Myocyte (in vitro differentiated cells): ENCODE measurements at places on chromosomes 2 and 18.

GRCh38 chr2:44348400-44348799 lies 12.9 kb downstream of the PREPL start:
- no peak for DNase-seq

GRCh38 chr2:218983263-218983933 lies 1.6 kb downstream of the FEV start:
- no peak for DNase-seq

- peak; percentile 73 for DNase-seq
These were observed 64.2 kb downstream of the SCG2 start for GRCh38 chr2:223537651-223538601.

GRCh38 chr18:36328385-36328858 lies 30.9 kb downstream of the FHOD3 start:
- DNase-seq: no peak

- no peak for DNase-seq
These were observed 309.8 kb downstream of the ERBB4 start for GRCh38 chr2:212228743-212229171.

DNA sequence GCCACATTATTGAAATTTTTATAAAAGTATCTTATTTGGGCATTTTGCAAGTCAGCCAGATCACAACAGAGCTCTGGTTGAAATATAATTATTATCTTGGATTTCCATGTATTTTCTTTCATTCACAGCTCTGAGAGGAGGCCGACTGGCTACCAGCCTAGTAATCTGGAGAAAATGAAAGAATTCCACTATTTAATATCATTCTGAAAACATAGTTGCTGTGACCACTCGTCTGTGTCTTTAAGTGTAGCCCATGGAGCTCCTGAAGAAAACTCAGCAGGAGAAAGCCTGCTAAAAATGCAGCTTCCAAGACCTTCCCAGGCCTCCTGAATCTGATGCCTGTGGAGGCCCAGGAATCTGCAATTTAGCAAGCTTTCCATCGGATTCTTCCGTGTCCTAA lies 114.7 kb downstream of the SH3BP4 start:
- DNase-seq: no peak

- no peak for DNase-seq
These were observed 12.0 kb upstream of the GALNT14 start for GRCh38 chr2:31150120-31150670.

- DNase-seq: no peak
These were observed 85.1 kb upstream of the HAAO start for GRCh38 chr2:42877511-42877910.

DNA sequence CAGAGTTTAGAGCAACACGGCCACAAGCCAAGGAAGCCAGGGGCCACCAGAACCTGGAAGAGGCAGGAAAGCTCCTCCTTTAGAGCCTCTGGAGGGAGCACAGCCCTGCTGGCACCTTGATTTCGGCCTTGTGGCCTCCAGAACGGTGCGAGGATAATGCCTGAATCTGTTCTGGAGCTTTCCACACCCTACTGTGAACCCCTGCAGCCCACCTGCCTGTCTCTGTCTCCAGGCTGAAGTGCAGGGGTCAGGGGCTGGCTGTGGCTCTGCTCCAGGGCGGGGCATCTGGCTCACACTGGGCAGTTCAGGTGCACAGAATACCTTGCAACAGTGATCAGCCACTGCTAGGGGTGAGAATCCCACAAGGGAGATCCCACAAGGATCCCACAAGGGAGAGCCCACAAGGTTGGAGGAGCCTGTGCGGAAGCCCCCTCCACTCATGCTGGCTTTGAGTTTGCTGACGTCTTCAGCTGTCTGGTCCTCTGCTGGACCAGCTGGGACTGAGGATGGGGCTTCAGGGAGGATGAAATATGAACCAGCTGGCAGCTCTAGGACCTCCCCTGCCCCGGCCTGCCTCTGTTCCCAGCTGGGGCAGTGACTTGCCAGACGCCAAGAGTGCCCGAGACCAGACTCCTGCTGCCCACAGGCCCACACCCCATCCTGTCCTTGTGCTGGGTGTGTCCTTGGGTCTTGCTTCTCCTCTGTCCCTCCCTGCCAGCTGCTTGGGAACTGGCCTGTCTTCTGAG lies 56.4 kb upstream of the OTOS start:
- DNase-seq: peak; percentile 86

GRCh38 chr2:32553829-32554432 lies 73.9 kb upstream of the TTC27 start:
- DNase-seq: peak; percentile 26

DNA sequence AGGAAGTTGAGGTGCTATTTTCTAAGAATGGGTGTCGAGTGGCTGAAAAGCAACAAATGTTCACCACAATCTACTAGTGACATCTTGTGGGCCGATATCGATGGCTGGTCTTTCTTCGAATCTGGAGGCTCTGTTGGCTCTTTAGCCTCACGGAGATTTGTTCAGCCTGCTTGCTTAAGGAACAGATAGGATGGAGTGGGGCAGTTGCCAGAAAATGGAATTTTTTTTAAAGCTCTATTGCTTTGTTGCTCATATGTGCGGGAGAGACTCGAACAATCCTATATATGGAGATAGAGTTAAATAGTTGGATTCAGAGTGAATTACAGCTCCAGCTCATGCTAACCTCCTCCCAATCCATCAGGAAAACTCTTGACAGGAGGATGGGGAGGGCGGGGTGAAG lies 70.9 kb upstream of the LYPD6B start:
- peak; percentile 7 for DNase-seq

DNA sequence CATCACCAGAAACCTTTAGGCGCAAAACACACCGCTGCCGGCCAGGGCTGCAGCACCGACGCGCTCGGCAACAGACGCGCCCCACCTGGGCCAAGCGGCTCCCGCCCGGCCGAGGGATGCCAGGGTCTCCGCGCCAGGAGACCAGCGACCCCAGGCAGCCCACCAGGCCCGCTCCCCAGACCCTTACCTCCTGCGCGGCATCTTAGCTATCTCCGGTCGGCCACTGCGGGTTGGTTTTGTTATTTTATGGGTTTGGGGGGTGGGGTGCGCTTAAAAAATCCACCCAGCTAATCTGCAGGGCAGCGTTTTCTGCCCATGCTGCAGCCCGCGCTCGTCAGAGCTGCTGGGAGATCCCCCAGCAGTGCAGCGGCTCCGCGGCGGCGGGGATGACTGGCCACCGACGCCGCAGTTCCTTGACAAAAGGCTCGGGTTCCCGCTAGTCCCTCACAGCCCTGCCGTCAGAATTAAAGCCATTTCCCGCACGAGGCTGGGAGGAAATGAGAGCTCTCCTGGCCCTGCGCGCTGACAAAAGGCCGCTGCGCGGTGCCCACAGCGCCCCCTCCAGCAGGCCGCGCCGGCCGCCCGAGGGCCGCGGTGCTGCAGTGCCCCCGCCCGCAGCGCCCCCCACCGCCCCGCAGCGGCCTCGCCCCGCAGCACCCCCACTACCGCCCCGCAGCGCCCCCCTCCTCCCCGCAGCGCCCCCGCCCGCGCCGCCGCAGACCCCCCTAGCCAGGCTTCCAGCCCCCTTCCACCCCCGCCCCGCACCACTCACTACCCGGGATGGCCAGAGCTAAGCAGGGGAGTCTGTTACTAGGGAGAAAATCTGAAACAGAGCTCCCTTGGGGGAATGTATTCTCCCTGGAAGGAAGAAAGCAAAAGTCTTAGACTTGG lies at the start of gene ADD2:
Gene ADD2, minus strand, starts transcription at position 502 of the 891 bp plus-strand sequence. CDS start 61,792 bp downstream, outside the sequence.
- DNase-seq: no peak

DNA sequence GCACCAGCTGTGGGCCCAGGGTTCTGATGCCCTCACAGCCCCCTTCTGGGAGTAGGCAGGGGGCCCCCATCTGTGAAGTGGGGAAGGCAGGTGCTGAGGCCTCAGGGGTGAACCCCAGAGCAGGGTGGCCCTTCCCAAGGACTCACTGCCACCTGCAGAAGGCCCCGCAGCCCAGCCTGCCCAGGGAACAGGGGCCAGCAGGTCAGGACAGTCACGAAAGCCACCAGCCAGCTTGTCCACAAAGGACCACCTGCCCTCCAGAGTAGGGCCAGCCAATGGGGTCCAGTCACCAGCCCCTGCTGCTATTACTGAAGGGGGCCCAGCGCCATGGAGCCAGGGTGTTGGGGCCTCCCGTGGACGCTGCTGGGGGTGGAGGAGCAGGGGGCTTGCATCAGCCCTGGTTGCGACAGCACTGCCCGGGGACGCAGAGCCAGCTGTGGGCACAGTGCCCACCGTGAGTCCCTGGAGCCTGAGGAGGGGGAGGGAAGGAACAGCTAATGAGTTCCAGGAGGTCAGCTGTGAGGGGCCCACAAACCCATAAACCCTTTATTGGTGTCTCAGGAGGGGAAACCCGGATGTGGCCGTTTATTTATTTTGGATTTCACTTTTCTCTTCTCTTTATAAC lies 11.5 kb upstream of the SNED1 start:
- peak; percentile 44 for DNase-seq

DNA sequence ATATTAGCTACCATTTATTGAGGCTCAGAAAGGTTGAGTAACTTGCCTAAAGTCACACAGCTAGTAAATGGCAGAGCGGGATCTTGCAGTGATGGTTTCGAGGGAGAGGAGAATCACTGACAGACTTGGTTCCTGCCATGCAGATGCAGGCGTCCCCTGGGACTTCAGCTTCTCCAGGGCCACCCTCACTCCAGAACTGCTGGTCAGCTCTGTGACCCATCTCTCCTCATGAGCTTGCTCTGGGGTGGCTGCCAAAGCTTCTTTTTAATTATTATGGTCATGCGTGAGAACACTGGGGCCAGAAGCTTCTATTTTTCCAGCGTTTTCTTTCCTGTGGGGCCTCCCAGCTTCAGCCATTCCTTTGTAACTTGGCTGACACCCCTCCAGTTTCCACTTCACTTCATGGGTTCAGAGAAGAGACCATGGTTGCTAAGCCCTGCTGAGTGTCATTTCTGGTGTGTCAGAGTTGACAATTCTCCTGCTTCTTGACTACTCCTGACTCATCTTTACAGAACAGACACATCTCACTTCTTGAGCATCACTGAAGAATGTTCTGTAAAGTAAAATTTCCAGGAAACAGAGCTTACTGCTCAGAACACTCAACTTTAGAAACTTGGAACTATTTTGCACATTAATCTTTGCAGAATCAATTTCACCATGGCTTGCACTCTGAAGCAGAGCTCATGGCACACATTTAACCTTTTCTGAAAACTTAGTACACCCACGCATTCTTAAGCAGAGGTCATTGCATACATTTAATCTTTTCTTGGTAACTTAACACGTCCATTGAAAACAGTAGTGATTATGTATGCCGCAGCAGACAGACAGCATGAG lies 70.4 kb downstream of the IL1R2 start:
- DNase-seq: no peak

- no peak for DNase-seq
These were observed 44.0 kb upstream of the RALBP1 start for GRCh38 chr18:9431296-9431695.

- no peak for DNase-seq
These were observed 763.9 kb downstream of the TSN start for GRCh38 chr2:122519366-122519765.

DNA sequence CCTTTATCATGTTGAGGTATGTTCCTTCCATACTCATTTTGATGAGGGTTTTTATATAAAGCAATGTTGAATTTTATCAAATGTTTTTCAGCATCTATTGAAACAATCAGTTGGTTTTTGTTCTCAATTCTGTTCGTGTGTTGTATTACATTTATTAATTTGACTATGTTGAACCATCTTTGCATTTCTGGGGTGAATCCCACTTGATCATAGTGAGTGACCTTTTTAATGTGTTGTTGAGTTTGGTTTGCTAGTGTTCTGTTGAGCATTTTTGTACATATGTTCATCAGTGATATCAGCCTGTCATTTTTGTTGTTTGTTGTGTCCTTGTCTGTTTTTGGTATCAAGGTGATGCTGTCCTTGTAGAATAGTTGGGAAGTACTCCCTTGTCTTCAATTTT lies 110.9 kb downstream of the MYO3B start:
- DNase-seq: no peak

DNA sequence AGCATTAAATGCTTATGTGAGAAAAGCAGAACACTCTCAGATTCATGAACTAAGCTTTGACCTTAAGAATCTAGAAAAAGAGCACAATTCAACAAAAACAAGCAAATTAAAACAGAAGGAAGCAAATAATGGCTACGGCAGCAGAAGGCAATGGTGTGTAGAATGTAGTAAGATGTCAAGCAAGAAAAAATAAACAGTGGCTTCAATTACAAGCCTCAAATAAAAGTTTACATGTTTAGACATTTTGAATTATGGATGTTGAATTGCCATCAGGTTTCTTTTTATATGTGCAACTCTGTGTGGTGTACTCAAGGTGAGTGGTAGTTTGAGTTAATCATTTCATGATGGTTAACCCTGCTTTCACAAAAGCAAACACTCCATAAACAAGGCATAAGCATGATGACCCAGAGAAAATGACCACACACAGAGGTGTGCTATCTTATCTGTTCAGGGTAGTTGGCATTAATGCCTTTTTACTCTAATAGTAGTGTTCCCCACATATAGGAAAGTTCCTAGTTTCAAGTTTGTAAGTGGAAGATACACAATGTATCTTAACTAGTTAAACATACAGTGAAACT lies 207.1 kb downstream of the FIGN start:
- no peak for DNase-seq

DNA sequence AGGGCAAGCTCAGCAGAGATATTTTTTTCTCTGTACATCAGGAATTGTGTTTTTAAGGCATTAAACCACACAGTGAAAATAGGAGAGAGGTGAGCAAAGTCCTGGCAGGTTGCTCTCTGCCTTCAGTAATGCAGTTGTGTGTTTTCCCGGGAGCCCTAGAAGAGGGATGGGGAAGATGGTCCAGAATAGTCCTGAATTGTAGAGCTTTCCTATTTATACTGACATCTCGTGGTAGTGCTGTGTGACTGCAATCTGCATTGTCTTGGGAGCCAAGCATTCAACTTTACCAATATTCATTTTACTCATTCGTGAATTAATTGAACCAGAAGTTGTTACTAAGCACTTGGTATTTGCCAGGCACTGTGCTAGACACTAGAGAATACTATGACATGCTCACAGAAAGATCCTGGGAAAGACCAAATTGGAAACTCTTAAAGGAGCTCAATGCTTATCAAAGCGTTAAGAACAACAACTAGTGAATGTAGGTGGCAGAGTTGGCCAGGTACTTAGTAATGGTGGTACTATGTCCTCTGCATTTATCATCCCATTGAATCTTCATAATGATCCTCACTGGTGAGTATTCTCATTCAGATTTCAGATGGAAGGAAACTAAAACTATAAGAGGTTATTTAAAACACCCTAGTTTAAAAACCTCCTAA lies 214.6 kb downstream of the TRIB2 start:
- DNase-seq: peak; percentile 55

GRCh38 chr2:13201924-13202323 lies 485.2 kb downstream of the TRIB2 start:
- no peak for DNase-seq

- DNase-seq: no peak
These were observed 32.8 kb downstream of the PELI1 start for GRCh38 chr2:64111426-64111825.

- DNase-seq: no peak
These were observed 40.1 kb downstream of the THUMPD2 start for GRCh38 chr2:39738936-39739335.

- no peak for DNase-seq
These were observed 52.5 kb downstream of the FECH start for GRCh38 chr18:57533868-57534510.

- DNase-seq: no peak
These were observed 1.3 kb downstream of the HS6ST1 start for GRCh38 chr2:128317181-128317898.

GRCh38 chr18:63980896-63981460 lies 11.1 kb downstream of the SERPINB8 start:
- no peak for DNase-seq

- DNase-seq: no peak
These were observed 100.2 kb downstream of the MTCL1 start for GRCh38 chr18:8805552-8805951.
